ENCODE measurements at places on chromosomes 1 and 21.

DNA sequence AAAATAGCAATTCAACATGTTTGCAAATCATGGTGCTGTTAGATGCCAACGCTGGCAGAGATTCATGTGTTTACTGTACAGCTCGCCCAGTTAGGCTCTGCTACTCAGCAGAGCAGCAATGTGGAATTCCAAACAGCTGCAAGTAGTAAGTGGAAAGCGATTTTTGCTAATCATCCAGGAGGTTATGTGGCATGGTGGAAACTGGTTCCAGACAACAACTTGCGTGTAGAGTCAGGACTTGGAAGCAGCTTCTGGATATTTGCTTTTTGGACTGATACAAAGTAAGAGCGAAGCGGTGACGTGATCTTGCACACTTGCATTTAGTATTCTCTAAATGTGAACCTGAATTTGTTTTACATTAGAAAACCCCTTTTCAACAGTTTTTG is 27.1 kb upstream of the HHAT start:
- DNase-seq, result no peak

- no peak for DNase-seq
These were observed 648.8 kb downstream of the PTPRC start for GRCh38 chr1:199287647-199288046.

GRCh38 chr21:25487046-25487594 is 120.2 kb downstream of the MRPL39 start:
- DNase-seq, result no peak

DNA sequence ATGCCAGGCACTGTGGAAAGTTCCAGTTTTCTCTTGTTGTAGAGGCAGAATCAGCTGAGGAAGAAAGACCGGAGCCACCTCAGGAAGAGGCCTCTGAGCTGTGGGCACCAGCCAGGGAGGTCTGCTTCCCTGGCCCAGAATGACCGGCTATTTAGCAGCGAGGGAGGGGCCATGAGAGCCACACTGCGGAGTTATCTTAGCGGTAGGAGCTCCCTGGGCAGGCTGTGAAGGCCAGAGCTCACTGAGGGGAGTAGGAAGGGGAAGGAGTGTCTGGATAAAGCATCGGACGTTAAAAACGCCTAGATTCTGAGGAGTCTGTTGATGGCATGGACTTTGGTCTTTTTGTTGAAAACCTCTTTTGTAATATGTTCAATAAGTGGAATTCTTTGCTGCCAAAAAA is 36.5 kb downstream of the TSEN15 start:
- DNase-seq, result no peak

DNA sequence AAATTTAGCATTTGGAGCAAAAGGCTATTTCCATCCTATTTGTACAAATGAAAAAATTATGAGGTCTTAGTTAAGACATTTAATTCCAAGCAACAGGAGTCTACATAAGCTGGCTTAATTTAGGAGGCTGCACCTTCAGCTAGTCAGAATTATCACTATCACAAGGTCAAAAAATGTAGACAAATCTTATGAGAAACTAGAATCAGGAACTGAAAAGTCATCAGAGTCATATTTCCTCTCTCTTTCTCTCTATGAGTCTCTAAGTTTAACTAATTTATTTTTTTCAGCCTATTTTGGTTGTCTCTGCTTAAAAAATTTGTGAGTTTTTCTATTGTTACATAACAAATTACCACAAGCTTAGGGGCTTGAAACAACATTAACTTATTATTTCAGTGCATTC is 807.1 kb upstream of the PRMT6 start:
- no peak for DNase-seq

DNA sequence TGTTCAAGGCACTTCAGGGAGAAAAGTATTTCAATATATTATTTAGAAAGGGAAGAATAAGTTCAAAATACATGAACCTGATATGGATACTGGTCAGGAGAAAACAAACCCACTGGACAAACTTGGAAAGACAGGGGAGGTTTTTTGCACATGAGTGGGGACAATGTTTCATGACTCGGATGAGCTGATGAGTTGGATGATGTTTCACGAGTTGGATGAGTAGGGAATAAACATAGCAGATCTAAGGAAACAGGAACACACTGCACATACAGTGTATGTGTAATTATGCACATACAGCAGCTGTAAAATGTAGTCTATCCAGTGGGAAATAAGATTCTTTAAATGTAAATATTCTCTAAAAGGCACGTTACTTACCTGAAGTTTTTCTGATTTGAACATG is 682.9 kb upstream of the ADAMTS5 start:
- DNase-seq, result no peak

GRCh38 chr1:164633997-164634396 is 75.0 kb downstream of the PBX1 start:
- DNase-seq, result no peak

DNA sequence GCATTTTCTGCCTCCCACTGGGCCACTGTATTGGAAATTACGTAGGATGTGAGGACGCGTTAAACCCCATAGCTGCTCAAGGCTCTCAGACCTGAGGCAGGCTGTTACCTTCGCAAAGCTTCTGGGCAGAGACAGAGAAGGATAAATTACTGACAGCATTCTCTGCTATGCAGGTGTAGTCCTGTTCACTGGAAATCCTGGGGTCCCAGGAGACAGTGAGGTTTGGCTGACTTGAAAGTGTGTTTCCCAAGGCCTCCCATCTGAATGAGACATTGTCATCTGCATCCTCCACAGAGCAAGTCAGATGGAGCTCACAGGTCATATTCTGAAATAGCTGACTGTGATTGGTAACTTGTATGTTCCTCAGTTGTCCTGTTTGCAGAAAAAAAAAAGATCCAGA is 32.0 kb downstream of the SLAMF6 start:
- DNase-seq, result no peak

DNA sequence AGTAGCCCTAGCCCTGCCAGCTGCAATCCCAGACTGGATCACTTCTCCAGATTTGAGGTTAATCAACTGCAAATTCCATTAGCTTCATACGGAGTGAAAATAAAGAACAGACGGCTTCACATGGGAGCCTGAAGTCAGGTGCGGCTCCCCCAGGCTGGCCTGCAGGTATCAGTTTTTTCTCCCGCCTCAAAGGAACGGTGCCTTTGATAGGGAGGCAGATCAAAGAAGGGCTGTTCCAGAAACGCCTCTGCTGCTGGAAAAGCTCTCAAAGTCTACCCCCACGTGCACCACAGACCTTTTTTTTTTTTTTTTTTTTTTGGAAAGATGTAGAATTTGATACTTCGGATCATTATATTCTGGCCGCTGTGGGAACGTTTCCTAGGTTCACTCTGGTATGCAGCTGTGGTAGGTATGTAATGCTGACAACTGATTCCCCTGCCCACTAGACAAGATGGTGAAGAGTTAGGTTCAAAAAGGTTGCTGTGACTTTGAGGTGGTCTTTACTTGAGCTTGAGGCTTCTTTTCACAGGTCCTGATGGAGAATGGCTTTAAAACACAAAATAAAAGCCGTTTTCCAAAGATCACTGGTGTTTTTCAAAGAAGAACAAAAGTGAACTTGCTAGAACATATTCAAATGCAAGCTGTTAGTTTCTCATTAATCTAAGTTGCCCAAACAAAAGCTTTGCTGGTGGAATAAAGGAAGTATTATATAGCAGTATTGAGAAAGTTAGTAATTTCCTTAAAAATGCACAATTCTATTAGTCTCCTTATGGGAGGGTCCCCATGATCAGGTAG is 189.0 kb upstream of the NFIA start:
- DNase-seq, result peak; percentile 49

DNA sequence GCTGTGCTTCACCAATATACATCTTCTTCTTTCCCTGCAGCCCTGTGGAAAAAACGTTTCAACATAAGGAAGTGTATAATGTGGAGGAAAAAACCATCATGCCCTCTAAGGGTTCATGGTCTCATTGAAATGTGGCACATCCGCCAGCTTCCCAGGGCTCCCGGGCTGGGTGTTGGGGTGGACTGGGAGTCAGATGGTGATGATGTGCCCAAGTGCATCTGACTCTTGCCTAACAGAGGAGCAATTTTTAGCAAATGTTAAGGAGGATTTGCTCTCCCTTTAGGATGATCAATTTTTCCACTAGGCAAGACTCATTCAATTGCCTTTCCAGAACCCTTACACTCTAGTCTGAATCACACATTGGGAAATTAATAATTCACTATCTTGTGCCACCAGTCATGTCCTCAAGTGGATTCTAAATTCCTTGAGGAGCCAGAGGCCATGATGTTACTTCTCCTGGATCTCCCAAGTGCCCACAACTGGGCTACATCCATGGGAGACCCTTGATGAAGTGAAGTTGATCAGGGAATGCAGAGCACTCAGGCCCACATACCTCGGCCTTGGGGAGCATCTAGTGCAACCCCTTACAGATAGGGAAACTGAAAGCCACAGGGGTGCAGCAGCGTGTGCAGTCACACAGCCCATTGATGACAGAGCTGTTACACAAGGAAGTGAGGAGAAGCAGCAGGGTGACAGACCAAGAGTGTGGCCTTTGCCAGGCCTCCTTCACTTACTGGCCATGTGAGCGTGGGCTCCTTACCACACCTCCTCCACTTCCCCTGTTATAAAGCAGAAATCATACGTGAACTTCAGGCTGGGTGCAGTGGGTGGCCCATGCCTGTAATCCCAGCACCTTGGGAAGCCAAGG is 100.0 kb upstream of the SLC44A3 start:
- DNase-seq, result no peak

DNA sequence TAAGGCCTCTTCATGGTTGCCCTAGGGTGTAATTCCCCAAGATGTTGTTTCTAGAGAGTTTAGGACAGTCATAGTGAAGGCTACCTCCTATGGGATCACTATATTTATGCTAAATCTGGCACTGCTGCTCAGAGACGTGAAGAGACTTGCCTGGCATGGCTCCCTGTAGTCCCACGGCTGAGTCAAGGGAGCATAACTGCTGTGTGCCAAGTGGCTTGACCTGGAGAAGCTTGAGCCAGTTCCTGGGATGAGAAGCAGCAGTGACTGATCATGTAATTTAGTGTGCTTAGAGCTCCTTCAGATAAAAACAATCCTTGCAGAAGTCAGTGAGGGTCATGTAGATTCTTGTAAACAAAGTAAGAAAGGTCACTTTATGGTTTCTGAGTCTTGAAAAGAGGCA is 68.9 kb upstream of the TSPAN2 start:
- no peak for DNase-seq

DNA sequence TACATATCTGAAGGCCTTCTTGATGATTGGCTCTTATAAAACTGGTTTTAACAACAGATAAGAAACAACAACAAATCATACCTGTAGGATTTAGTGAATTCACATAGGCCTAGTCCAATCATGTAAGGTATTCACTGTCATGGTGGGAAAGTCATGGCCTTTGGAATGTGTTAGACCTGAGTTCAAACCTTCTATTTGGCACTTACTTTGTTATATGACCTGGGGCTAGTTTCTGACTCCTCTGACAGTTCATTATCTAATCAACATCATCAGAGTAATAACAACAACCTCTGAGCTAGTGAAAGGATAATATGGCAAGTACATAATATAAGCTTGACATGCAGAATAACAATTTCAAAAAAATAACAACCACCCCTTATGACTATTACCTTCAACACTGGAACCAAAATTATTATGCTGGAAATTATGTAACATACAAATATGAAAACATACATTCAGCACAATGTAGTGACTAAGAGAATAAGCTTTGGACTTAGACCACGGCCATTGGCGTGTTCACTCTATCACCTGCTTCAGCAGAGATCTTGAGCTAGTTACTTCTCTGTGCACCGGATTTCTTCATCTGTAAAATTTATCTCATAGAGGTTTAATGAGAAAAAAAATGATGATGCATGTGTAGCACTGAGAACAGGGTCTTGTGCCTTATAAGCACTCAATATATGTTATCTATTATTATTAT is 597.6 kb downstream of the LMO4 start:
- DNase-seq, result no peak

- DNase-seq, result no peak
These were observed 1041.3 kb upstream of the ADGRL4 start for GRCh38 chr1:80047791-80048190.

DNA sequence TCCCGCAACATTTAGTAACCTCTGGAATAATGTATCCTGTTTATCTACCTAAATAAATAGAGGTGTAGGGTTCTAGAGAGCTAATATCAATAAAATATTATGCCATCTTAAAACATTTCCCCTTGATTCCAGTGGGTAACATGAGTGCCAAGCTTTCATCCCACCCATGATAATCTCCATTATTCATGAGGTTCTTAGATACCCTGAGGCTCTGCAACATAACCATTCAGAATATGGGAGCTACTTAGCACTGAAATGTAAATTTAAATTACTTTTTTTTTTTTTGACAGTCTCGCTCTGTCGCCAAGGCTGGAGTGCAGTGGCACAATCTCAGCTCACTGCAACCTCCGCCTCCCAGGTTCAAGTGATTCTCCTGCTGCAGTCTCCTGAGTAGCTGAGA is 832.7 kb downstream of the BRINP3 start:
- no peak for DNase-seq

DNA sequence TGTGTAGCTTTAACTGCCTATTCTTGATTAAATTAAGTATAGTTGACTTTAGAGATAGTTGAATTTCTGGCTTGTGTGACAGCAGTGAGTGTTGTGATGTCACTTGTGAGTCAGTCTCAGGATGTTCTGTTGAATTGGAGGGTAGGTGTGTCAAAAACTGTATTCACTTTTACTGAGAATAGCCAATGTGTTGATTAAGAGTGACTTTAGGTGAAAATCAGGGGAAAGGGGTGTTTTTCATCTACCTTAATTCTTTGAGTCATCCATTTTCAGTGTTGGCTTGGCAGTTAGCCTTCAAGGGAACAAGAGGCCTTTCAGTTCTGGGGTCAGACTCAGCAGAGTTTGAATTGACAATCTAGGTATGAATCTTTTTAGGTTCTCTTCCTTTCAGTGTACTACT is 75.9 kb downstream of the CDC14A start:
- DNase-seq, result no peak

DNA sequence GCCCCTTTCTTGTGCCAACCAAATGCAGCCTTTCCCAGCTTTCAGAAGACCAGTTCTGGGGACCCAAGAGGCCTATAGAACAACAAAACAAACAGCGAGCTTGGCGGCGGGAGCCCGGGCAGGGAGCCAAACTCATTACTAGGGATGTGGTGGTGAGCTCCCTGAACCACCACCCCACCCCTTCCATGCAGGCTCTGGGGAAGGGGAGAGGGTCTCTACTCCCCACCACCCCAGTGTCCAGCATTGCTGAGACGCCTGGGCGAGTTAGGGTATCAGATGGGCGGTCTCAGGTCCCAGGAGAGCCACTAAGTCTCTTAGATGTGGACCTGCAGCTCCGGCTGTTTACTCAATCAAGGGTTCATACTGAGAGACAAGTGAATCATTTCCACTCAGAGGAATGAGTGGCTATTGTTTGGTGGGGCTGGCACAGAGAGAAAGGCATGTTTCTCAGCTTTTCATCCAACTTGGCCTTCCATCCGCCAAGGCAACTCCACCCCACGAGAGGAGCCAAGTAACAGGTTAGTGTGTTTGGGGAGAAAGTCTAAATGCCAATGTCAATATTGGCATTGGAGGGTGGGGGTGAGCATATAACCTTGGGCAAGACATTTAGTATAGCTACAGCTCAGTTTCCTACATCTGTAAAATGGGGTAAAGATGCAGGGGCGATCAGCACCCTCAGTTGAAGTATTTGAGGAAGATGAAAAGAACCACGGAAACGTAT is 40.9 kb downstream of the PLXNA2 start:
- DNase-seq, result no peak

GRCh38 chr1:51070640-51071039 is 31.4 kb upstream of the C1orf185 start:
- DNase-seq, result no peak

- no peak for DNase-seq
These were observed 19.6 kb upstream of the KCNQ4 start for GRCh38 chr1:40763742-40764532.

GRCh38 chr1:220884109-220884980 is 5.1 kb downstream of the HLX start:
- DNase-seq, result no peak

Measured in SK-N-DZ (cell line).